ENCODE measurements at places on chromosomes 13 and 19.
A peak's percentile ranks its signal among the peaks of the same experiment; 100 is the strongest.

GRCh38 chr19:38265921-38266429 is 1.6 kb downstream of the SPINT2 start:
- no peak for DNase-seq

DNA sequence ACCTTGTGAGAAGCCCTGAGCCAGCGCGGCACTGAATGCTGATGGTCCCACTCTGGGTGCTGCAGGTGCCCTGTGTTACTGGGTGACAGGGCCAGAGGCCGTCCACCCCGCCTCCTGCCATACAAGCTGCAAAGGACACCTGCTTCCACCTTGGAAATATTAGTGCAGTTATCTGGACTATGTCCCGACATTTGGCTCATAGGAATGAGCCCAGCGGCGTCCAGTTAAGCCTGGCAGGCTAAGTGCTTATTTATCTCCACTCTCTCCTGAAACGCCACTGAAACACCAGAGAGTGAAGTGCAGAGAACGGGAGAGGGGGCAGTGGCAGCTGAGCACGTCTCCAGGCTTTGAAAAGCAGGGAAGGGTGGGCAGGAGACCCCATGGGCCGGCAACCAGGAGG is 145.8 kb downstream of the KDM4B start:
- DNase-seq = no peak

DNA sequence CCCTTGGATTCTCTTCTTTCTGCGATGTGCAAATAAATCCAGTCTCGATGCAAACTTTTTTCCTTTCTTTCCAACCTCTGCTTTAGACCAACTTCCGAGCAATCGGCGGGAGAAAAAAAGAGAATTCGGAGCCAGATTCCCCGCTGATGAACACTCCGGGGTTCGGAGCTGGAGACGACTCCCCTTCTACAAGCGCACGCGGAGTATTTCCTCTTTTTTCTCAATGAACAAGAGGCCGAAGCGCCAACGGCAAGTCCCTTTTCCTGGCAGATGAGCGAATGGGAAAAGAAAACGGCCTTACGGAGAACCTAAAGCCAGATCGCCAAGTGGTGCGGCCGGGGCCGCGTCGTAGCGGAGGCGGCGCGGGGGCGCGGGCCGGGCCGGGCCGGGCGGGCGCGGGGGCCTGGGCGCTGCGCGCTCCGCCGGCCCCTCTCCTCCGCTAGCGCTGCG is 250 bp downstream of the SPRY2 start:
- no peak for DNase-seq

GRCh38 chr19:7918615-7919421 is 1.3 kb upstream of the SNAPC2 start:
- no peak for DNase-seq

- DNase-seq = peak; percentile 95
Observed at GRCh38 chr19:17539238-17540117, 16.0 kb upstream of the COLGALT1 start.

GRCh38 chr19:56350416-56351045 is 35.9 kb upstream of the ZSCAN5A start:
- peak; percentile 12 for DNase-seq

- DNase-seq = peak; percentile 61
Observed at GRCh38 chr13:113044391-113045114, 61.0 kb upstream of the F7 start.

DNA sequence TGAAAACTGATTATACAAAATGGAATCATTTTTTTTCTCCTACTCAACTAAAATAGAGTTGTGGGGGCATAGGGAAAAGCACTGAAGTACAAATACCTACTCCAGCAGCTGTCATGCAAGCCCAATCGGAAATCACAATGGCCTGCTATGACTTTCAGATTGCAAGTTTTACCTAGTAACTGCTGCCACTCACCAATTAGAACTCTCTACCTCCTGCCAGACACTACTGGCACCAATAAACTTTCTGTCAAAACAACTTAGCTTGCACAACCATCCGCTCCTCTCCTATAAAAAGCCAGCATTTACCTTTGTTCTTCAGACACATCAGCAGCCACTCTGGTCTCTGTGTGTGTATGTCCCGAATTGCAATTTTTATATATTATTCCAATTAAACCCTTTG is 9.3 kb upstream of the TRPC4 start:
- DNase-seq = no peak

Data from MG63 (cell line).